ENCODE measurements at places on chromosomes 2 and 18.

DNA sequence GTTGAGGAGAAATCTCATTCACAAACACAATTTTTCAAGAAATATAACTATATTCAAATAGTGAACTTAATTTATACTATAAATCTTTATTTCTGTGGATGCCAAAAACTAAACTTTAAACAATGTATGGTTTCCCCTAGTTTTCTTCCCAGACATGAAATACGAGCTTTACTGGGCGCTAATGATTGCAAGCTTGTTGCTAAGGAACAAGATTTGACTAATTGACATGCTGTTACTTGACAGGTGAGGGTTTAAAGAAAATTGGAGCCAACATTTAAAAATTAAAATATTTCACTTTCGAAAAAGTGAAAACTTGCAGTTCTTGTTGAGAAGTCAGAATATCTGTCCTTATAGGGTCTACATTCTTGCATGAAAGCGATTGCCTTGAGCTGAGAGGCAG is 381.0 kb downstream of the MEIS1 start:
- DNase-seq = no peak

- no peak for DNase-seq
Observed at GRCh38 chr2:109170645-109171044, 41.6 kb downstream of the SH3RF3 start.

DNA sequence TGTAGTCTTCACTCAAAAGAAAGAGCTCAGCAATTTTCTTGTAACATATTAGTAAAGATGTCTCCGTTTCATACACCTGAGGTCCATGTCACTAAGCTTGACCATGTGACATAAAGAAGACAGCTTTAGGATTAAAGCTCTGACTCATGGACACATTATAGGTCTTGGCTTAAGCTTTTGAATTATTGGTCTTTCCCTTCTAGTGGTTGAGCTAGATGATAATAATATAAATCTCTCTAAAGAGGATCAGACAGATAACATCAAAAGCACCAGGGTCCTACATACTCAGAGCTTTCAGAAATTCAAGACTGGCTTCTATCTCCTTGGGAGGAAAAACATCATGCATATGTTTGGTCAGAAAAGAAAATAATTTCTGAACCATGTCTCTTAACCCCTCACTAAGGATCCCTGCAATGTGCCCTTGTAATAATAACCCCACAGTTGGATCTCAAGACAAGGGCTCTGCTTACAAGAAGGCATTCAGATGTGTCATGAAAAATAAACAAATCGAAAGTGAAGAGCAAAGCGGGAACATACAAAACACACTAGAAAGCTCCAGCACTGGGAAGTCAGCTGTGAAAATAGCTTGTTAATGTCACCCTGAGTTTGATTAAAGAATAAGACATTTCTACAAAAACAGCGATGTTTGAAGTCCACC is 174.5 kb downstream of the PID1 start:
- no peak for DNase-seq

GRCh38 chr2:224984637-224985036 is 57.6 kb downstream of the DOCK10 start:
- no peak for DNase-seq
